ENCODE measurements at places on chromosomes 4 and X. TPM values are rescaled to one million over a fixed set of nuclear protein-coding genes. Genes with fewer than 3 reads are reported as not detected.

The DUSP9 gene
- total RNA-seq = not detected

The GABRG1 gene
- not detected for total RNA-seq

The PLK4 gene
- total RNA-seq = 47.3 TPM

The PNMA3 gene
- 1.8 TPM for total RNA-seq

The SH2D1A gene
- 45.5 TPM for total RNA-seq

DNA sequence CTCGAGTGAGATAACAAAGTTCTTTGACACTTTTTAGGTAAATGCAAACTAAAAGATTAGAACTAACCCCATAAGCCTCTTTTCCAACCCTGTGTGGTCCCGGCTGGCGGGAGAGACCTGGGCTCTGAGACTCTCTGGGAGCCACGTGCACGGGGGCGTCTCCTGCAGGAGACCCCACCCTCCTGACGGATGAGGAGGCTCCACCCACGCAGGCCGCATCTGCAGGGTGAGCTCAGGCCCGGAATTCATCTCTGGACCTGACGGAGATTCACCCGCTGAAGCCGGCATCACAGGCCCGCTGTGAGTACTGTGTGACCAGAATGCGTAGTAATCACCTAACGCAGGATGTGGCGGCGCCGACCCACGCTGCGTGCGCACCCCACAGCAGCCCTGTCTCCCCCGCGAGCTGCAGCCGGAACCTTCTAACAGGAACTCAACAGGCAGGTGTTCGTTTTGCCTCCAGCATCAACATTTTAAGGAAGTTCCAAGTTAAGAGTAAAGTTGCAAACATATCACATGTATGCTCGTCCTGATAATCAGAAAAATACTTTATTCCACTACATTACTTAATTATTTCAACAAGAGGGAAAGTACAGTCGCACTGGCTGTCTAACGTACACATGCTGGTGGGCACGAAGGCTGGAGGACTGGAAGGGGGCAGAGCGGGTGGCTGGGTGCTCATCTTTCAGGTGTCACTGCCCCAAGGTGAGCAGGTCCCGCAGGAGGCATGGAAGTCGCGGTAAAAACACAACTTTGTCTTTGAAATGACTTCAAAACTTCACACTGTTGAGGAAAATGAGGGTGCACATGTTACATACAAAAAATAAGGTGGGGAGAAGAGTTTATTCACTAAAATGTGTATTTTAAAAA is 44.5 kb downstream of the FGFRL1 start:
- peak; percentile 99 for ATAC-seq

DNA sequence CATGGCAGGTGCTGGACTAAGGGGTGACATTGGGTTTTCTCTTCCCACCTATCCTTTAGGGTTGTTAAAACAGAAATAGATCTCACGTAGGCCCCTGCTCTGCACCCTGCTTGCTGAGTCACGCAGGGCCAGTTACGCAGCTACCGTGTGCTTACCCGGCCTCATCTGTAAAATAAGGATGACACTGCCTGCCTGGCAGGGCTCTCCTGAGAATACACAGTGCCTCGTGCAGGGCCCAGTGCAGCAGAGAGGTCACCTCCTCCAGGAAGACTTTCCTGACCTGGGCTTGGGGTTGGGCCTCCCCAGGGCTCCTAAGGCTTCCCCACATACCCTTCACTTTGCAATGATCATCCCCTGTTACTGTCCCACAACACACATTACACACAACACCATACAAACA is 33.6 kb upstream of the JAKMIP1 start:
- ATAC-seq = no peak

GRCh38 chr4:111744847-111745246 is 400.4 kb upstream of the FAM241A start:
- ATAC-seq = no peak

GRCh38 chrX:15399962-15400391 is 15.8 kb upstream of the VEGFD start:
- ATAC-seq = no peak

DNA sequence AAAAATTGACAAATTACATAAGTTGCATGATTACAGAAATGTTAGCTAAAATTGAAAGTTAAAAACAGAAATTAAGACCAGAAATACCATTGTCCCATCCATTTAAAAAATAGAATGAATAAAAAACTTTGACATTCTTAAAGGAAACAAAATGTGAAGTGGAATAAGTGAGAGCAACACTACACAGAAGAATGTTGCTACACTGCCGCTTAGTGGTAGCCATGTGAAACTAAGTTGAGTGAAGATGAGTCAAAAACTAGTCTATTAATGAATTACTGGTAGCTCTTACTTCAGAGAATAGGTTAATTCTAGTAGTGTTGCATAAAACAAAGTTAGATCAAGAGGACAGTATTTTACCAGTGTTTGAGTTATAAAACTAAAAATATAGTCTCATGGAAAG is 571.0 kb upstream of the KLHL4 start:
- no peak for ATAC-seq

DNA sequence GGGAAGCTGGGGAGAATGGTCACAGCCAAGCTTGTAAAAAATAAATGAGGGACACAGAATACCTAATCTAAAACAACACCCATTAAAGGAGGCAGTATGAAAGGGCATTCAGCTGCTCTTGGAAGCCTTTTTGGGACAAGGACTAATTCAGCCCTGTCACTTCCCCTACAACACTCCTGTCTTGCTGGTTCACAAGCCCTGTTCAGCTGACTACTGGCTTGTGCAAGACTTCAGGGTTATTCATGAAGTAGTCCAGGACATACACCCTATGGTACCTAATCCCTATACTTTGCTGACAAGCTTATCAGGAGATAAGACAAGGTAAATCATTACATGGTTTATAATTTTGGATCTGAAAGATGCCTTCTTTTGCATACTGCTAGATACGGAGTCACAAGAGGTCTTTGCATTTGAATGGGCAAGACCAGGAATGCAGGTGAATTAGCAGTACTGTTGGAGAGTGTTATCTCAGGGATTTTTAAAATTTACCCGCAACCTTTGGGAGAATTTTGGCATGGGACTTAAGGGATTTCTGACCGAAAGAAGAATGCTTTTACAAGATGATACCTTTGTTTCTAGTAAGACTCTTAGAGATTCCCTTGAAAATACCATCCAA is 103.2 kb upstream of the LANCL3 start:
- ATAC-seq = no peak

GRCh38 chr4:45399116-45399515 is 672.8 kb upstream of the GNPDA2 start:
- no peak for ATAC-seq

DNA sequence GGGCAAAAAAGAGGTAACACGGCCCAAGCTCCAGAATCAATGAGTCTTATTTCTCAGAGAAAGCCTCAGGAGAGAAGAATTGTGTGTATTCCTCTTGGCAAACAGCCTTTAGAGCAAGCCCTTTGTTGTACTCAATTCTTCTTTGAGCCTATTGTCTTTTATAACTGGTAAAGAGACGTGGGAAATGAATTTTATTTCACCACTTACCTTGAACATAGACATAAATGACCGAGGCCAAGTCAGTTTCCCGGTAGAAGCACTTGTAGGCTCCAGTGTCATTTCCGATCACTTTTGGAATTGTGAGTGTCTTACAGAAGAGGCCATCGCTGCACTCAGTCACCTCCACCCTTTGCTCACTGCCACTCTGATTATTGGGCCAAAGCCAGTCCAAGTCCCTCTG is 7.0 kb downstream of the KDR start:
- no peak for ATAC-seq

GRCh38 chrX:568311-568710 is 62.3 kb upstream of the SHOX start:
- peak; percentile 49 for ATAC-seq

GRCh38 chr4:112145326-112145789 is at the start of gene FAM241A:
Gene FAM241A, plus strand, starts transcription at chr4:112145454. Its CDS starts 127 bp downstream, at chr4:112145581.
- peak; percentile 91 for ATAC-seq

GRCh38 chrX:56975611-56976010 is 19.7 kb downstream of the SPIN3 start:
- no peak for ATAC-seq

- ATAC-seq = no peak
These were observed 168.5 kb downstream of the SMIM20 start for GRCh38 chr4:26082565-26082964.

DNA sequence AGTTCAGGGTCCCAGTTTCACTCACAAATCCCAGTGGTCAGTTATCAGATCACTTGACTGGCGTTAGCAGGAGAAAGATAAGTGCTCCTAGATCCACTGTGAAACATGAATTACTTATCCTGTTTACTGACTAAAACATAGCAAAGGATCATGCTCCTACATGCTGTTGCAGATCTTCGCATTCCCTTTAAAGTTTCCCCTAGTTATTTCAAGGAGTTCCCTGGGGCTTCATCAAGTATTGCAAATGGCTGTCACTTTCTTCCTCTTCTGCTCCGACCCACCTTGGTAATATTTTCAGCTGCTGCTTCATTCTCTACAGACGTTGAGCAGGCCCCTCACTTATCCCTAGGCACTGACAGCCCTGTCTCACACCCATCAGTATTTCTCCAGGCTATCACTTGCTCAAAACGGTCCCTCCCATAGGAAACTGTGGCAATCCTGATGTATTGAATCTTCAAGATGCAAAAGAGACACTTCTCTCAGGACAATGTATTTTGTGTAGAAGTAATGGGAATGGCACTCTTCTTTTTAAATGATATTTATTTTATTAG is 466.0 kb downstream of the INPP4B start:
- ATAC-seq = no peak

GRCh38 chrX:124033821-124034220 is 72.3 kb downstream of the STAG2 start:
- ATAC-seq = peak; percentile 68

- no peak for ATAC-seq
These were observed 121.8 kb upstream of the BMPR1B start for GRCh38 chr4:94636004-94636403.

- no peak for ATAC-seq
These were observed 20.5 kb downstream of the PDLIM5 start for GRCh38 chr4:94472056-94472826.

DNA sequence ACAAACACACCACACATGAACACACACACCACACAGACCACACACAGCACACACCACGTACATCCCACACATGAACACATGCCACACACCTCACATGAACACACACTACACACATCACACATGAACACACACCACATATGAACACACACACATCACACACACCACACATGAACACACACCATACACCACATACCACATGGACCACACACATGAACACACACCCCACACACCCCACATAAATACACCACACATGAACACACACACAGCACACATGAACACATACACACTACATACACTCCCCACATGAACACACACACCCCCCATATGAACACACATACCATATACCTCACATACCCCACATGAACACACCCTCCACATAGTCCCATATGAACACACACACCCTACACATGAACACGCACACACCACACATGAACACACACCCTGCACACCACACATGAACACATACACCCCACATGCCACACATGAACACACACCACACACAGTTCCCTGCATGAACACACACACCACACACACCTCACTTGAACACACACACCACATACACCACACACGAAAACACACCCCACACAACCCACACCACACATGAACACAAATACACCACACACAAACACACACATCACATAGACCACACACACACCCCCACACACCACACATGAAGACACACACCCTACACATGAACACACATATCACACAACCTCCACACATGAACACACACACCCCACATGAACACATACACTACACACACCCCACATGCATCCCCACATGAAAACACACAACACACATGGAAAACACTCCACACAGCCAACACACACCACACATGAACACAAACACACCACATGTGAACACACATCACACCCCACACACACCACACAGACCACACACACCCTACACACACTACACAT is 18.3 kb downstream of the PNMA6E start:
- no peak for ATAC-seq

GRCh38 chr4:149203256-149204001 is 612.2 kb downstream of the IQCM start:
- no peak for ATAC-seq

DNA sequence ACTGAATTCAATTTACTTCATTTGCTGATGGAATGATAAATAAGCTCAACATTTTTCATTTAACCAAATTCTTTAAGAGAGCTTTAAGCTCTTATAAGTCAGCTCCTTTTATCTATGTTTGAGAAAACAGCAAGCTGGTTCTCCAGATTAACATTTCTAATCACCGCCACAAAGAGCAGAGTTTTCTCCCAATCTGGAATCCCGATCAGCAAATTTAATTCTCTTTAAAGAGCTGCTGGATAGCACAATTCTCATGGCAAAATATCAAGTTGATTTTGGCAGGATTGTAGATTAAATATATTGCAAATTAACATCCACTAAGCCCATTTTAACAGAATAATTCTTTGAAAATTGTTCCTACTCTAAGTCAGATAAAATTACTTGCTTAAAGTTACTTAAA is 48.8 kb downstream of the RPS6KA3 start:
- ATAC-seq = no peak

GRCh38 chrX:139725720-139726119 is 17.8 kb upstream of the MCF2 start:
- ATAC-seq = peak; percentile 29

DNA sequence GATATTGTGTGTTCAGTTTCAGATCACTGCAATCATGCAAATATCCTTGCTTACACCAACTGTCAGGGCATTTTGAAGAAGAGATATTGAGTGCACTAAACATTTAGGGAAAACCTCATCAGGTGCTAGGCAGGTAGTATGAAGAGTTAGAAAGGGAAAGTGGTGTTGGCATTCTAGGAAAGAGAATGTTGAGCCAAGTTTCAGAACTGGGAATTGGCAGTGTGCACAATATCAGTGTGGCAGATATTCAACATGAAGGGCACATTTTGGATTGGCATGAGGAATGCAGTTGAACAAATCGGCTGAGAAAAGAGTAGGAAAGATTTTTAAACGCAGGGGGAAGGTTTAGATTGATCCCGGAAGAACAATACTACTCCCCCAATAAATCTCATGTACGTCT is 43.4 kb upstream of the SMAD1 start:
- no peak for ATAC-seq

DNA sequence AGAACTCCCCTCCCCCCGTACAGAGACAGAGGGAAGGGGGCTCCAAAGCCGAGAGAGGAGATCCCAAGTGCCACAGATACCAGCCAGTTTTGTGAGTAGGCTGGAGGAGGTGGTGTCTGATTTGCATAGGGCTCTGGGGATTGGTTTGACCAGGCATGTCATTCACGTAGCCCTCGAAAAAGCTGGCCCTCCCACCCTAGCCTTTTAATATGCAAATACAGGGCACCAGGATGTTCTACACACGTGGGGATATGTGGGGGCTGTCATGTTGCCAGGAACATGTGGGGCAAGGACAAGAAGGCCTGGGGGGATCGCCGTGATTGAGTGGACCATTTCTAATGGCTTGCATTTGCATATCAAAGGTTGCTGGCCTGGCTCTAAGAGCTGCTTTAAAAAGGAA is 272.9 kb downstream of the PPP1R2C start:
- no peak for ATAC-seq

DNA sequence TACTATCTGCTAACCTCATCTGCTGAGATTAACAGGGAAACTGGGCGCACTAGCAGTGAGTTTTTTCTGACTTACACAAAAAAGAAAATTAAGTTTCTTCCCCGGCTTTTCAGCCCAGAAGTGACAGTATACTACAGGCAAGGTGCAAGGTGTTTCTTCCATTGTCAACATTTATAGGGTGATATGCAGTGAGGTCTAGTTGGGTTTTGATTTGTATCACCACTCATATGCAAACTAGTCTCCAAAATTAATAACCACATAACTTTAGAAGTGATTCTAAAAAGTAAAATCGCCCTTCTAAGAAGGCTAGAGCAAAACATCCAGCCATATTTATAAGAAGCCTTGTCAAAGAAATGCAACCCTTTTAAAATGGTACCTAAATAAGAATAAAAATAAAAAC is 640.1 kb downstream of the ARAP2 start:
- no peak for ATAC-seq
